Caki2 (cell line): ENCODE measurements at places on chromosomes 13 and 19.
A peak's percentile ranks its signal among the peaks of the same experiment; 100 is the strongest.

DNA sequence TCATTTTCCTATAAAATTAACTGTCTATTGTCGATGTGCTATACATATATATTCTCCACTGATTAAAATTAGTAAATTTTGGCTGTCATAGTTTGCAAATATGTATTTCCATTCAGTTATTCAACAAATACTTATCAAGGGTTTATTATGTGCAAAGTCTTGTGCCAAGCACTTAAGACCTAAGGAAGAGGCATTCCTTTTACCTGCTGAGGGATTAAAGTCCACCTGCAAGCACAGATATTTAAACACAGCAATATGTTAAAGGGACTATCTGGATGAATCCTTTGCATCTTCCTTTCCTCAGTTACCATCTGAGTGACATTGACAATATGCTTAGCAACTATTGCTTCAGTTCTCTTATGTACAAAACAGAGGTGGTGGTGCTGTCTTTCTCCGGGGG is 89.3 kb downstream of the LIG4 start:
- no peak for DNase-seq

GRCh38 chr13:51063909-51064308 is 47.2 kb downstream of the C13orf42 start:
- DNase-seq = no peak

DNA sequence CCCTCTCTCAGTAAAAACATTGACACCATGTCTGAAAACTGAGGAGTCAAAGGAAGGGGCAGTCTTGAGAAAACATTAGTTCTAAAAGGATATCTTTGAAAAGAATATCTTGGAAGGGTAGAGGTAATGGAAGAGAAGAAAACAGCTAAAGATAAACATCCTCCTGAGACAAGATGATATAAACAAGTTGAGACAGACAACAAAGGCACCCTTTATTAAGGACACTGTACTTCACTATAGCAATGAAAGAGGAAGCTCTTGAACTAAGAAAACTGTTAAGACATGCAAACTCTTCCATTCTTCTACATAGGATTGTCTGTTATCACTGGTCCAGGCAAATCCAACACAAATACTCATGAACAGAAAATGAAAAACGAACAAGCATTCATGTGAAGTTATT is 46.3 kb downstream of the MTMR6 start:
- no peak for DNase-seq

- no peak for DNase-seq
Observed at GRCh38 chr13:30774214-30774730, 38.9 kb downstream of the ALOX5AP start.

- no peak for DNase-seq
Observed at GRCh38 chr13:91072486-91072885, 275.0 kb upstream of the MIR17HG start.

GRCh38 chr13:58963321-58963720 is 1200.4 kb downstream of the DIAPH3 start:
- DNase-seq = peak; percentile 7

GRCh38 chr13:113545455-113545930 is 39.1 kb upstream of the TFDP1 start:
- no peak for DNase-seq

DNA sequence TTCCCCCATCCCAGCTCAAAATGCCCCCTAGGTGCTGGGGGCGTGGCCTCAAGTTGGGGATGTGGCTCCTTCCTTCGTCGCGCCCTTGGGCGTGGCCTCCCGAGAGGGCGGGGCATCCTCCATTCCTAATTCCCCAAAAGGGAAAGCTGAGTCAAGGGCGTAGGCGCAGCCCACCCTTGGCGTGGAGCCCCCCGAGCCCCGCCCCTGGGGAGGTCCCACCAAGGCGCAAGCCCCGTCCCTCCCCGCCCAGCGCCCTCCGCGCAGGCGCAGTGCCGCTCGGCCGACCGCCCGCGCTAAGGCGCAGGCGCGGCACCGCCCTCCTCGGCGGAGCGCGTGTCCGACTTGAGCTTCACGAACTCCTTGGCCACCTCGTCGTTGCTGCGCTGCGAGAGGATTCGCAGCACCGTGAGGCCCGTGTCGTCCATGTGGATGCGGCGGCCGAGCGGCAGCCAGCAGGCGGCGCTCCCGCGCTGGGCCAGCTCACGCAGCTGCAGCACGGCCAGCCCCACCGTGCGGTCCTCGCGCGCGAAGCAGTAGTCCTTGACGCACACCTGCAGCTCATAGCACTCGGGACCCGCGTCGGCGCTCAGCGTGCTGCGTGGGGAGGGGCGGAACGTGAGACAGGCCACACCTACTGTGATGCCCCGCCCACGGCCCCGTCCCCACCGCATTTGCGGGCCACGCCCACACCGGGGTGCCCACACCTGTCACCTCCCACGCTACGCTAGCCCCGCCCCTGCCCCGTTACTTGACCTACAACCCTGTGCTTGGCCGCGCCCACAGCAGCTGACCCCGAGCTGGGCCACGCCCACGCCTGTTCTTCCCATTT is 50.5 kb downstream of the COLGALT1 start:
- DNase-seq = peak; percentile 99

DNA sequence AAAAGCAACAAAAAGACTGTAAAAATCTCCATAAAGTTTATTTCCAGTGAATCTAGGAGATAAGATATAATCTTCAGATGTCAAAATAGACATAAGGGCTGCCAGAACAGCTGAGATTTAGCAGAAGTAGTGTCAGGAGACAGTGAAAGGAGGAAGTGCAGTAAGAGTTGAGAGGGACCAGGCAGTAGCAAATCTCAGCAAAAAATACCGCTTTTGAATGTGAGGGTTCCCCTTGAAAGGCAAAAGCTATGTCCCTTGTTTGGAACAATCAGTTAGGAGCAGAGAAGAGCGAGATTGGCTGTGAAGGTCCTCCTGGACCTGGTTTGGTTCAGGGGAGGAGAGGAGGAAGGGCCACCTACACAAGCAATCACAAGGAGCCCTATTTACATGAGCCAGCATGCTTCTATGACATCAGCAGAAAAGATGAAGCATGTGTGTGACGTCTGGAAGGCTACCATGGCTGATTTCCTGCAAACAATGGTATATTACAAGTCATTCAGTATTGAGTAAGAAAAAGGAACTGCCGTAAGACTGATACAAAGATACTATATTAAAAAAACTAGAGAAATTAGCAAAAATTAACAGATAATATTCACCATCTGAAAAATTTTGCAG is 98.9 kb upstream of the SIAH3 start:
- DNase-seq = no peak

GRCh38 chr19:14050512-14050911 is 11.4 kb downstream of the PALM3 start:
- DNase-seq = no peak

GRCh38 chr13:20441879-20442278 is 83.8 kb downstream of the CRYL1 start:
- no peak for DNase-seq

- DNase-seq = peak; percentile 93
Observed at GRCh38 chr13:91347202-91347995, at the start of gene MIR17HG. Gene MIR17HG, plus strand, starts transcription at chr13:91347687.

GRCh38 chr19:34237283-34237682 is 17.1 kb upstream of the GARRE1 start:
- DNase-seq = no peak

- DNase-seq = no peak
Observed at GRCh38 chr13:98975822-98976261, 2.0 kb downstream of the DOCK9 start.

DNA sequence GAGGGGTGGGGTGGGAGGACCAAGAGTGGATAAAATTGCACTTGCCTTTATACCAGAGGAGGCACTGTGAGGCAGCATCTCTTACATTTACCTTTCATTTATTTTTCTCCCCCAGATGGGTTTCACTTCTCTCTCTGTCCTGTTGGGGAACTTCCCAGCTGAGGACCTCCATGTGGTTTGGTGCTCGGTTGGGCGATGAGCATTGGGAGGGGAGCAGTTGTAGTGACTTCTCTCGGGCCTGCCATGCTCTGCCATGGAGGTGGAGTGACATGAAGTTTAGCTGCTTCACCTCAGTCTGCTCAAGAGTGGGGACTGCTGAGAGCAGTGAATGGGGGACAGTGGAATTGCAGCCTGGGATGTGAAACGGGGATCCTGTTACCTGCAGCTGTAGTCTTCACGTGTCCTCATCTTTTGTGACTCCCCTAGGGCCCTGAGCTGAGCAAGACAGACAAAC is 23.1 kb upstream of the CXCL17 start:
- DNase-seq = no peak

DNA sequence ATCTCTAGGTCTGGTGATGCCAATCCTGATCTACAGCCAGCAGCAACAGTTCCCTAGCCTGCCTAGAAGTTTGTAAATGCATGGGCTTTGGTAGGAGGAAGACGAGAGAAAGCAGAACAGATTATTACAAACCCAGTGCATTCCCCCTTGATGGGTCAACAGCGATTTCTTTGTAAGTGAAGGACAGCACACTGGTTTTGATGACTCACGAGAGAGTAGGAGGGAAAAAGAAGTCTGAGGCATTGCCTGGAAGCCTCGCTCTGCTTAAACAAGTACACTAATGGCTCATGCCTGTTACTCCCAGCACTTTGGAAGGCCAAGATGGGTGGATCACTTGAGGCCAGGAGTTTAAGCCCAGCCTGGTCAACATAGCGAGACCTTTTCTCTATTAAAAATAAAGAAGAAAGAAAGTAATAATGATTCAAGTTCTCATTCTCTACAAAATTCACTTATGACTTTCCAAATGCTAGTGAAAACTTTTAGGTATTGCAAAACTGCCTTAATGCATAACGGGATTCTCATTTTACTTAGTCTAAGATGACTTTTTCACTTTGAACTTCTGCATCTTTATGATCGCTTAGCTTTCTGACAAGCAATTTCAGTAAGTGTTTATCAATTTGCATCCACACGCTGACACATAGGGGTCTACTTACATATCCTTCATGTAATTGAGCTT is 47.7 kb upstream of the USPL1 start:
- peak; percentile 67 for DNase-seq

GRCh38 chr19:13356686-13357280 is 149.5 kb downstream of the CACNA1A start:
- no peak for DNase-seq

- DNase-seq = peak; percentile 100
Observed at GRCh38 chr19:45455707-45456499, 11.9 kb upstream of the FOSB start.

- DNase-seq = no peak
Observed at GRCh38 chr13:106103779-106104178, 431.7 kb downstream of the EFNB2 start.

DNA sequence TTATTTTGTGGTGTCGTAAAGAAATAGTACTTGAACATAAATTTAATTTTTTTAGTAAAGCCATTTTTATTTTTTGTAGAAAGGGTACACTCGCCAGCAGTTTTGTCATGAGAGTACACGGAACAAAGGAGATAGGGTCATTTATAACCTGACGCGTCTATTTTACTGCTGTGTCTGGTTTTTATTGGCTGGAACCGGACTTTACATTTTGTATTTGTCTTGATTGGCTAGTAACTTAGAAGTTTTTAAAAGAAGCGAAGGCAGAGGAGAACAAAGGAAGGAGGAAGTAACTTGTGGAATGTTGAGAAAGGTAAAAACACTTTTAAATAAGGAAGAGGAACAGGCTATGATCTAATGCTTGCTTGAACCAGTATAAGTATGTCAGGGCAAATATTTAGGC is 43.5 kb downstream of the TRPM4 start:
- no peak for DNase-seq

DNA sequence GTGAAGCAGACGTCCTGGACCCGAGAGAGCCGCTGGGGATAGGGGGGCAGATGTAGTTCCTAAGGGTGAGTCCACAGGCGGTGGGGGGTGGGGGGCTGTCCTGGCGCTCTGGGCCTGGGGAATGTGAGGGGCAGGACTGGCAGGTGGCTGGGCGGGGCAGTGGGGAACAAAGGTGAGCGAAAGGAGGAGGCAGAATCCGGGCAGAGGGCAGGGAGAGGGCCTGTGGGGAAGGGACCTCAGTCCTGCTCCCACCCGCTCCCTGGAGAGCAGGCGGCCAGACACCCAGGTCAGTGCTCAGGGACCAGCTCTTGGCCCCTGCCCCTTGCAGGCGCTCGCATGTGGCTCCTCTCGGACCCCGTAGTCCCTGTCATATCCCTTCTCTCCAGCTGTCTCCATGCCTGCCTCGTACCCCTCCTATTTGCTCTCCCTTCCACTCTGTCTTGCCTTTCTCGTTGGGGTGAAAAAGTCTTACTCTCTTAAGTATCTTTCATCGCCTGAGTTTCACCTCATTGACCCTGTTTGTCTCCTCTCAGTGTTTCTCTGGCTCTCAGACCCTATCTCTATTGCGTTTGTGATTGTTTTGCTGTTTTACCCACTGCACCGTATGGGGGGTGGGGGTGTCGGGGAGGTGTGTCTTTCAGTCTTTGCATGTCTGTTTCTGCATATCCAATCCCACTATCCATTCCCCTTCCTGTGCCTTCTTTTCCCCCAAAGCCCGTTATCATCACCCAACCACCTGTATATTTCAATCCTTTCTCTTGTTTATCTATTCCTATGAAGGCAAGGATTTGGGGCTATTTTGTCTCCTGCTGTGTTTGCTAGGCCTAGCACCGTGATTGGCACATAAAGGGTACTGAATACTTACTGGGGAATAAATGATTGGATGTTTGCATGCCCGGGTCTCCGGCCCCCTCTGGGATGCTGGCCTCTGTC is 5.8 kb downstream of the SPHK2 start:
- no peak for DNase-seq

DNA sequence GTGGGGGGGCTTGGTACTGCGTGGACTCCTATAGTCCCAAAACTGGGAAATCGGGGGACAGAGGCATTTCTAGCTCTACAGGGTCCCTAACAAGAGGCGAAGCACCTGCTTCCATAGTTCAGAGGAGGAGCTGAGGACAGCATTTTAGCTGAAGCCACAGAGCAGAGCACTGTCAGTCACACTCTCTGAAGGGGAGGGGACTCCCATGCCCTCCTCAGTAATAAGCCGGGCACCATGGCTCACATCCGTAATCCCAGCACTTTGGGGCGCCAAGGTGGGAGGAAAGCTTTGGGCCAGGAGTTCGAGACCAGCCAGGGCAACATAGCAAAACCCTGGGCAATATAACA is 3.8 kb downstream of the NPAS1 start:
- DNase-seq = no peak

GRCh38 chr19:38033658-38034491 is 126.9 kb downstream of the SIPA1L3 start:
- no peak for DNase-seq

GRCh38 chr13:113053376-113053775 is 52.2 kb upstream of the F7 start:
- DNase-seq = no peak

DNA sequence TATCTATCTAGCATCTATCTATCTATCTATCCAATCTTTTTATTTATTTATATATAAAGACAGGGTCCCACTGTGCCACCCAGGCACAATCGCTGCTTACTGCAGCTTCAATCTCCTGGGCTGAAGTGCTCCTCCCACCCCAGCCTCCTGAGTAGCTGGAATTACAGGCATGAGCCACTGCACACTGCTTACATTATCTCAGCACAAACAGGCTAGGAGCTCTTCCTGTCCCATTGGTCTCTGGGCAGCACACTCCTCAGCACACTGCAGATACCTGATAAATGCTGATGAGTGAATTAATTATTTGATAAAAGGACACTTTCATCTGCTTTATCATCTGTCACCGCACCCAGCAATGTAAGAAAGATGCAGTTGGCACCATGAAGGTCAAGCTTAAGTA is 16.1 kb downstream of the ZNF562 start:
- DNase-seq = no peak

GRCh38 chr19:43380771-43381386 is 27.4 kb downstream of the CD177 start:
- no peak for DNase-seq

GRCh38 chr19:33524024-33524664 is 2.6 kb upstream of the PEPD start:
- DNase-seq = no peak

- no peak for DNase-seq
Observed at GRCh38 chr19:45162608-45163143, 1.9 kb upstream of the NKPD1 start.

- no peak for DNase-seq
Observed at GRCh38 chr19:7450243-7451223, 38.3 kb downstream of the PEX11G start.

- DNase-seq = no peak
Observed at GRCh38 chr13:113420833-113421600, 32.3 kb downstream of the ADPRHL1 start.
